ENCODE measurements at places on chromosomes 16 and 17.

DNA sequence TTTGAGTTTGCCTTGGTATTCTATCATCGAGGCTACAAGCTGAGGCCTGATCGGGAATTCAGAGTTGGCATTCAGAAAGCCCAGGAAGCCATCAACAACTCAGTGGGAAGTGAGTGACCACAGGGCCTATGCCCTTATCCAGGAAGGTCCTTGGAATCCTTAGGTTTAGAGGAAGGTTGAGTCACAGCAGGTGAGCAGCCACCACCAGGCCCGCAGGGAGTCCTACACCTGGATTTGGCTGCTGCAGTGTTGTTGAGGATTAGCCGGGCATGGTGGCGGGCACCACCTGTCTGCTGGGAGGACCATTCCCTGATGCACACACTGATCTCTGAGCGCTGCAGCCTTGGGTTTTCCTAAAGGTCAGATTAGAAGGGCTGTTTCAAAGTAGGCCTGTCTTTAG lies 5.2 kb downstream of the ODAD4 start:
- DNase-seq: no peak

GRCh38 chr17:54840885-54841591 lies 59.6 kb upstream of the TOM1L1 start:
- no peak for DNase-seq

- DNase-seq: no peak
These were observed 756.4 kb downstream of the CDH11 start for GRCh38 chr16:64365448-64365931.

DNA sequence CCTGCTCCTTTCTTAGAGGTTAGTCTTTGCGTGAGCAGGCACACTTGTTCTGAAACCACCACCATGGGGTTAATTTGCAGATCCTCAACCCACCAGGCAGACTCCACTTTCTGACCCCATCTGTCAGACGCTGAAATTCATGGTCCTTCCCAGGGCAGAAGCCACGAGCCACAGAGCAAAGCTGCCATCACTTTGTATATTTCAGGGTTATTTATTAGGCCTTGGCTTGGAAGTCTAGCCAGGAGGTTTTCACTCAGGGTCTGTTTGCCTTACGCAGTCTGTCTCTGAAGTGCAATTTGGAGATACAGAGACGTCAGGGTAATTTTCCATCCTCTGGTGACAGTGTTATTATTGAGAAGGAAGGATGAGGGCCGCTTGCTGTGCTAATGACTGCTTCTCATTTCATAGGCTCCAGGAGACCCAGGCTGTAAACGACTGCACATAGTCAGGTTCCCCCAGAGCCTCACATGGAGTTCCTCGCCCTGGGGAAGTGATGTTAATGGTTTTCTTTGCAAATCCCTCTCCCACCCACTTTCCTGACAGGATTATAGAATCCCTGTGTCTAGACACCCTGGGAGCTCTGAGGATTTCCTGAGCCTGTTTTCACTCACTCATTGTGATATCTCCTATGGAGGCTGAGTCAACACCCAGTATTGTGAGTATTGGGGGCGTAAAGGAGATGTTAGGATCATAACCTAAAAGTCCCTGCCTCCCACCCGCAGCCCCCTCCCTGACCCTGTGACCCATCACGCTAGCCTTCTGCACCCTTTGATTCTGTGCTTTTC lies 269.0 kb downstream of the ABCC12 start:
- DNase-seq: no peak

GRCh38 chr17:2954898-2955445 lies 108.4 kb downstream of the OR1D5 start:
- DNase-seq: peak; percentile 67

DNA sequence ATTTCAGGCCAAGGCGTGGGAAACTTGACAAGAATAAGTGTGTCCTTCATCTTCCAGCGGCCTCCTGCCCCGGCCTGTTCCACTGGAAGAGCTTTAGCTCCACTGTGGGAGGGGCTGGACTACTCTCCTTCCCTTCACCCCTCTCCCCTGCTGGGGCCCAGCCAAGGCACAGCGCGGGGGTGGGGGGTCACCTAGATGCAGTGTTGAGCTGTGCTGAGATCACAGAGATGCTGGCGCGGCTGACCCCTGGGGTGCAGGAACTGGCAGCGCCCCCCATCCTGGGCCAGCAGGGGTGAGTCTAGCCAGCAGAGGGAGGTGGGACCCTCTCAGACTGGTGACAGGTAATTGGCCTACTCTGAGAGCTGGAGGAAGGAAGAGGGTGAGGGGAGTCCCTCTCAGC lies 111.8 kb upstream of the LHX1 start:
- no peak for DNase-seq

DNA sequence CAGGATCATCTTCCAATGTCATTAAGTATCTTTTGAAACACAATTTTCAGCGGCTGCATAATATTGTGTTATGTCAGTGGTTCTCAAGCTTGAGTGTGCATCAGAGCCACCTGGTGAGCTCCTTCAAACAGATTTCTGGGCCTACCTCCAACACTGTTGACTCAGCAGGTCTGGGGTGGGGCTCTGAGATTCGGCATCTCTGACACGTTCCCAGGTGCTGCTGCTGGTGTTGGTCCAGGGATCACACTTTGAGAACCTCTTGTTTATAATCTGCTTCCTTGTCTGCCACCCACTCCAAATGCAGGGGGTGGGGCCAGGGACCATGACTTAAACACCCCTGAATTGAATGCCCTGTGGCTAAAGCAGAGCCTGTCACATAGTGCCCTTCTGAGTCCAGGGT lies 73.8 kb upstream of the HNF1B start:
- DNase-seq: peak; percentile 77

DNA sequence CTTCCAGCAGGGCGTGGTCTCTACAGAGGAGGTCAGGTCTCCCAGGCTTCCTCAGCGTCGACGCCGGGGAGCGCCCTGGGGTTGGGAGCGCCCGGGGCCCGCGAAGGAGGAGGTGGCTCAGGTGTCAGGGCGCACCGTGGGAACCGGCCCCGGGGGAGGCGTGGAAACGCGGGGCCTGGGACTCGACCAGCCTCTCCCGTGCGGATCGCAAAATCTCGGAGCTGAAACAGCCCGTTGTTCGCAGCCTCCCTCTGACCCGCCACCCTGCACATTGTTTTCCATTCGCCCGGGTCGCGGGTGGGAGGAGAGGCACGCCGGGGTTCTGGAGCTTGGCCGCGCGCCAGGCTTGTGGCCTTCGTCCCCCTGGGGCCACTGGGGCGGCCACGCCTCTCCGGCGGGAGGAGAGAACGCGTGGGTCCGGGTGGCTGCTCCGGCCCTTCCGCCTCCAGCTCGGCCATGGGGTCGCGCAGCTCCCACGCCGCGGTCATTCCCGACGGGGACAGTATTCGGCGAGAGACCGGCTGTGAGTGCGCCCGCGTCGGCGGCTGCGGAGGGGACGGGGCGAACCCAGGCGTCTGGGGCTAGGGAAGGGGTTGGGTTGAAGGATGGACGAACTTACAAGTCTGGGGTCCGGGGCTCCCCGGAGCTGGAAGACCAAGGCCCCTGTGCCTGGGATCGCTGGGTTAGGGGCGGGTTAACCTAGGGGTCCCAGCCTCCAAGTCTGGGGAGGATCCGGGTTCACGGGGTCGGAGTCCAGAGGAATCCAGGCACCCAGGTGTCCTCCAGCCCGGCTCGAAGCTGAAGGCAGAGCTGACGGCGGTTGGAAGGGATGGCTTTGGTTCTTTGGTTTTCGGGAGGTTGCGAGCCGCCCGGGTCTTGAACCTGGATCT lies at the start of gene CHP2:
TSS of gene CHP2 (plus strand) at position 433 of the 890 bp plus-strand sequence. CDS start at position 457, 24 bp downstream.
- DNase-seq: peak; percentile 24

- DNase-seq: no peak
These were observed at the start of gene VAT1L for GRCh38 chr16:77788181-77789084. TSS of gene VAT1L (plus strand) at chr16:77788564. CDS start at chr16:77788683, 119 bp downstream.

DNA sequence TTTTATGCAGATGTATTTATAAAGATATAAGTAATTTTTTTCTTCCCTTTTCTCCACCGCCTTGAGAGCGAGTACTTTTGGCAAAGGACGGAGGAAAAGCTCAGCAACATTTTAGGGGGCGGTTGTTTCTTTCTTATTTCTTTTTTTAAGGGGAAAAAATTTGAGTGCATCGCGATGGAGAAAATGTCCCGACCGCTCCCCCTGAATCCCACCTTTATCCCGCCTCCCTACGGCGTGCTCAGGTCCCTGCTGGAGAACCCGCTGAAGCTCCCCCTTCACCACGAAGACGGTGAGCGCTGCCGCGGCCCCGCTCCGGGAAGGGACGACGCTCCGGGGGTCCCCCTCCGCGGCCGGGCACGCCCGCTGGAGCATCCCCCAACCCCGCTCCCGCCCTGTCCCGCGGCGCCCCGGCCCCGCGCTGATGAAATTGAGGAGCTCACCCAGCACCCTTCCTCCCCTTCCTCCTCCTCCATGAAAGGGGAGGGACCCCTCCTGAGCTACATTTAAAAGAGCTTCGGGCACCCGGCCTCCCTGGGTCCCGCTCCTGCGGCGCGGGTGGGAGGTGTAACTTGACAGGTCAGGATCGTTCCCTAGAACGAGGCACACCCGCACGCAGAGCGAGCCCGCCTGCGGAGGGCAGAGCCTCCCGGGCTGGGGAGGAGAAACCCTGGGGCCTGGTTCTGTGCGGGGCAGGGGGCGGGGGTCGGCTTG lies 706 bp downstream of the HLF start:
- no peak for DNase-seq

GRCh38 chr17:45098081-45098868 lies 34.0 kb downstream of the PLCD3 start:
- DNase-seq: no peak

- no peak for DNase-seq
These were observed 14.6 kb upstream of the METTL9 start for GRCh38 chr16:21584817-21585216.

GRCh38 chr17:62405451-62405850 lies 18.2 kb upstream of the METTL2A start:
- DNase-seq: no peak

GRCh38 chr17:17447264-17447663 lies 29.5 kb upstream of the MED9 start:
- no peak for DNase-seq

GRCh38 chr17:76920364-76921139 lies 52.3 kb downstream of the MGAT5B start:
- DNase-seq: no peak

GRCh38 chr17:20172376-20172775 lies 163.2 kb downstream of the SPECC1 start:
- no peak for DNase-seq

DNA sequence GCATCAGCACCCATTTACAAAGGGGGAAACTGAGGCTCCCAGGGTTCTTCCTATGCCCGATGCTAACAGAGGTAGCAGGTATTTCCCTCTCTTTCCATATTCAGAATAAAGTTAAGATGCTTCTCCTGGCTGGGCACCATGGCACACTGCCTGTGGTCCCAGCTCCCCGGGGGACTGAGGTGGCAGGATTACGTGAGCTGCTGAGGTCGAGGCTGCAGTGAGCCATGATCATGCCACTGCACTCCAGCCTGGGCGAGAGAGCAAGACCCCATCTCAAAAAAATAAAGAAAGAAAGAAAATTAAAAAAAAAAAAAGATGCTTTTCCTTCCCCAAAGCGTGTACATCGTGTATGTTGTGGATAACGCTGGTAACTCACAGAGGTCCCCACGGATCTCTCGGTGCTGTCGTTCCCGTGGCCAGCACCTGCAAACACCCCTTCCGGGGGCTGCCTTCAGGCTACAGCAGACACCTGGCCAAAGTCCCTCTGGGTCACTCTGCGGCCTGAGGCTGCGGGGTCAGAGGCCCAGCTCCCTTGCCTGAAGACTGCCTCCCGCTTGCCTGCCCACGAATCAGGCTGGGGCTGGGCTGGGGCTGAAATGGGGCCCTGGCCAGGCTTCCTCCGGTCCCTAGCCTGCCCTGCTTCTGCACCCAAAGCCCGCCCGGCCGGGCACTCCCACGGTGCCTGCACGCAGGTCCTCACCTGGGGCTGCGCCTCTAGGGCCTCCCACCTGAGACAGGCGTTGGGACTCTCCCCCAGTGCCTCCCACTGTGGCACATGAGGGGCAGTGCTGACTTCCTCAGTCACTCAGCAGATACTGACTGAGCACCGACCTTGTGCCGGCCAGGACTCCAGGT lies 63.1 kb downstream of the ZDHHC7 start:
- no peak for DNase-seq

- peak; percentile 92 for DNase-seq
These were observed at the start of gene ITGB3 for GRCh38 chr17:47253541-47254402. TSS of gene ITGB3 (plus strand) at chr17:47253827. CDS start at chr17:47253862, 35 bp downstream.

DNA sequence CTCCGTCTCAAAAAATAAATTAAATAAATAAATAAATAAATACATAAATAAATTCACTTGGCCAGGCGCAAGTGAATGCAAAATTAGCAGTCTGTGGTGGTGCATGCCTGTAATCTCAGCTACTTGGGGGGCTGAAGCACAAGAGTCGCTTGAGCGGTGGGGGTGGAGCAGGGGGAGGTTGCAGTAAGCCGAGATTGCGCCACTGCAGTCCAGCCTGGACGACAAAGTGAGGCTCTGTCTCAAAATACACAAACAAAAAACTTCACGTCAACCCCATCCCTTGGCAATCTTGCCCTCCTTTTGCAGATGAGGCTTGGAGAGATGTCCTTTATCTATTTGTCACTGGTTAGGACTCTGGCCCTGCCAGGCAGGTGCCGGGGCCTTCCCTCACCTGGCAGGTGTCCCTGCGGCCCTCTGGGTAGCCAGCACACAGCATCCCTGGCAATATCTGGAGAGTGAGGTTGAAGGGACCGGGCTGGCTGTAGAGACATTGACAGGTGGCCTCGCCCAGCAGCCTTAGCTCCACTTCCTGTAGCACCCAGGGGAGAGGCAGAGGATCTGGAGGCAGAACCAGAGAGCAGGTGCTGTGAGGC lies 4.4 kb downstream of the PRSS36 start:
- no peak for DNase-seq

- no peak for DNase-seq
These were observed 9.7 kb downstream of the PHKB start for GRCh38 chr16:47470810-47471209.

GRCh38 chr16:52491216-52491615 lies 55.7 kb downstream of the TOX3 start:
- DNase-seq: no peak

DNA sequence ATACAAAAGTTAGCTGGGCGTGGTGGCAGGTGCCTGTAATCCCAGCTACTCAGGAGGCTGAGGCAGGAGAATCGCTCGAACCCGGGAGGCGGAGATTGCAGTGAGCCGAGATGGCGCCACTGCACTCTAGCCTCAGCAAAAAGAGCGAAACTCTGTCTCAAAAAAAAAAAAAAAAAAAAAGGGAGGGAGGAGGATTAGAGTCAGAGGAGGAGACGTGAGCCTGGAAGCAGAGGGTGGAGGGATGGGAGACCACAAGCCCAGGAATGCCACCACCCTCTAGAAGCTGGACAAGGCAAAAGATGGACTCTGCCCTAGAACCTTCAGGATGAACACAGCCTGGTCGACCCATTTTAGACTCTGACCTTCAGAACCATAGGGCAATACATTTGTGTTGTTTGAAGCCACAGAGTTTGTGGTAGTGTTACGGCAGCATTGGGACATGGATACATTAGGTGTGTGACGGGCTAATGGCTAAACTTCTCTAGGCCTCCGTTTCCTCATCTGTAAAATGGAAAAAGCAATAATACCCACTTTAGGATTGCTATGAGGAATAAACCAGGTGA lies 2.1 kb upstream of the SMIM22 start:
- DNase-seq: no peak

- DNase-seq: no peak
These were observed 19.0 kb downstream of the ADAD2 start for GRCh38 chr16:84209989-84210388.
